Caudate nucleus (tissue), 63 donors: ENCODE measurements at places on chromosomes 1 and 21.

DNA sequence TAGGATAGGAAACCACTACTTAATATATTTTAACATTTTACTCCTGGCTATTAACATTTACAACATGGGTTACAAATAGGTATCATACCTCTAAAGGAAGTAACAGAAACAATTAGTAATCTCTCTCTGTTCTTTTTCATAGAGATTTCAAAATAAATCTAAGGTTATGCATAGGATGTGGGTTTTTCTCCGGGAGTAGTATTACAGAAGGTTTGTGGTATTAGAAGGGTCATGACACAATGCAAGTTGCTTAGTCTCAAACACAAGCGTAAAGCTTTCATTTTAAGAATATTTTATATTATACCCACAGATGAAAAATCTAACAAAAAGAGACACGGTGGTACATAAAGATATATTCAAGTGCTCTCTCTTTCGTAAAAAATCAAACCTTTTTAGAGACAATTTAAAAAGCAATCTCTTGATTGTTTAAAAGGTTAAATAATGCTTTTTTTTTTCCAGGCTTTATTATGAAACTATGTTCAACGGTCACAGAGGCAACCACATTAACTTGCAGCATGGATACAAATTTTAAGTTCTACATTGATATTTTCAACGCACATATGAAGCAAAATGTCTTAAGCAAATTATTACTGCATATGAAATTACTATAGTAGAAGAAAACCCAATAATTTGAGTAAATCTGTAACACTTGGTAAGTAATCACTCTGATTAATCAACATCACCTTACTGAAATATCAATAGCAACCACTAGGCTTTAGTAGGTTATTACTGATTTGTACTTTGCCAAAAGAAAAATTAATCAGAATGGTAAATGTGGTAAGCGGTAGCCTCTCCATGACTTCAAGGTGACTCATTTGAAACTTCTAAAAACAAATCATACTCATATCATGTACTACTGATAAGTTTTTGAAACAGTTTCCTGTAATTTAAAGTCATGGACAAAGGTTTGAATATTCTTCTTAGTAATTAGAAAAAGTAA lies 97.4 kb upstream of the GFI1 start:
- DNase-seq, result no peak

DNA sequence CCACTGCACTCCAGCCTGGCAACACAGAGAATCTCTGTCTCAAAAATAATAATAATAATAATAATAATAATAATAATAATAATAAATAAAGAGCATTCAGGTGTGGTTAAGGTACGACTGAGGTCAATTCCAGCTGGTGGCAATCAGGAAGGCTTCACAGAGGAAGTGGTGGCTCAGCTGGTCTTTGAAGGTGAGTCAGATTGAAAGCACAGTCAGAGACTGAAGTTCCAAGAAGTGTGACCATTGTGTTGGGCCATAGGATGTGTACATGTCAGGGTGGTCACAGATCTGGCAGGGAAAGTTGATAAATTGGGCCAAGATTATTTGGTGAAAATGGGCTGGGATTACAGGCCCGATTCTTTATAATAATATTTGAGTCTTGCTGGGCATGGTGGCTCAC lies 31.0 kb upstream of the MED18 start:
- no peak for DNase-seq

GRCh38 chr1:224767031-224767430 lies 150.9 kb downstream of the CNIH3 start:
- peak; percentile 56 for DNase-seq

GRCh38 chr1:74824497-74825107 lies 91.7 kb downstream of the TYW3 start:
- no peak for DNase-seq

- DNase-seq, result no peak
Measured at GRCh38 chr1:22803833-22804232, 93.2 kb downstream of the EPHB2 start.

GRCh38 chr1:87986130-87986866 lies 657.6 kb downstream of the LMO4 start:
- no peak for DNase-seq

DNA sequence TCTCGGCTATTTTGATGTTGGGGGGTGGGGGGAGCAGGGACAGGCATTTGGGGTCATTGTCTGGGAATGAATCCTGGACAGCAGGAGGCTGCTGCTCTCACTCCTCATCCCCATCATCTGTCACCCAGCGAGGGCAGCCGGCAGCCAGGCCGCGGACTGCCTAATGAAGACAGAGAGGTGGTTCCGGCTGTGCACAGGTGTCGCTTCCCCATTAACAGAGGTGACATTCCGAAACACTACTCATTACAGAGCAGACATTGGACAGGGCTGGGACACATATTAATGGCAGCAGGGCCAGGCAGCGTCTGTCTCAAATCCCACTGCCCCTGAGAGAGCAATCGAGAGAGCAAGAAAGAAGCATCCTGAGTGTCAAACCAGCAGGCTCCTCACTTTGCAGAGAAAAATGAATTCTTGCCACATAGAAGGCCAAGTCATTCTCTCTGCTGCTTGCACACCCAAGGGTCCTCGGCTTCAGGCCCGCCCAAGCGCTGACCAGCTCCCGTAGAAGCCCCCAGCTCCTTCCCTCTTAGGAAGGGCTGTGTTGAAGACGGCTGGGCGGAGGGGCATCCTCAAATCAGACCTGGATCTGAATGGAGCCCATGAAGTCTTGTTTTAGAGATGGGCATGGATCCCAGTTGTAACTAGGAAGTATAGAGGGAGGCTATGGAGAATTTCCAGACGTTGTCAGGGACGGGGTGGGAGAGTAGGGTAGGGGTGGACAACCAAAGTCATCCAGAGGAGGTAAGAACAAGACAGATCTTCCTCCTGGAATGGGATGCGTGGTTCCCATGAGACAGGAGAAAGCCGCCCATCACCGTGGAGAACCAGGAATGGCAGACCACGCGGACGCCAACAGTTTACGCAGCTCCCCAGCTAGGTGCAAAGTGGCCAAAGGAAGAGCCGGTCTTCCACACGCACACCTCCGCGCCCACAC lies 8.2 kb upstream of the LEMD1 start:
- no peak for DNase-seq
